ENCODE measurements at places on chromosomes 4 and X.

- DNase-seq: no peak
Observed at GRCh38 chrX:7269991-7270390, 122.0 kb upstream of the PUDP start.

- no peak for DNase-seq
Observed at GRCh38 chr4:82422616-82423015, 7.6 kb downstream of the HNRNPDL start.

DNA sequence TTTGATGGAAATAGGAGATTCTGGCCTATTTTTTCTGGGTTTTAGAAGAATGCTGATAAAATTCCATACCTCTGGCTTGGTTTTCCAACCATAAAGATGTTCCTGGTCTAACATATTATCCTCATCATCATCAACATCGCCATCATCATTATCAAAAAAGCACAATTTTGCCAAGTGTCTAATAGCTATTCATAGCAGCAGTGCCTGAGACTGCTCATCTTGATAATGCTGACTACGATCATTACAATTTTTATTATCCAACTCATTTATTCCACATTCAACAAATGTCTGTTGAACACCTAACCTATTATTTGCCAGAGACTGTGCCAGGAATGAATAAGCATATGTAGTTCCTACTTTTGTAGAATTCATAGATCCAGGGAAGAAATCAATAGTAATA lies 303.5 kb upstream of the GATB start:
- no peak for DNase-seq

GRCh38 chr4:19803406-19803805 lies 448.3 kb upstream of the SLIT2 start:
- no peak for DNase-seq

GRCh38 chr4:98466868-98467599 lies 191.4 kb downstream of the TSPAN5 start:
- no peak for DNase-seq

- DNase-seq: no peak
Observed at GRCh38 chr4:162705130-162705803, 461.4 kb downstream of the NAF1 start.

GRCh38 chrX:69503782-69504625 lies at the start of gene NALF2:
Gene NALF2 (plus strand): TSS chrX:69504326. CDS start chrX:69505283, 957 bp downstream.
- no peak for DNase-seq

GRCh38 chrX:71241301-71241700 lies 12.6 kb downstream of the ZMYM3 start:
- DNase-seq: no peak

DNA sequence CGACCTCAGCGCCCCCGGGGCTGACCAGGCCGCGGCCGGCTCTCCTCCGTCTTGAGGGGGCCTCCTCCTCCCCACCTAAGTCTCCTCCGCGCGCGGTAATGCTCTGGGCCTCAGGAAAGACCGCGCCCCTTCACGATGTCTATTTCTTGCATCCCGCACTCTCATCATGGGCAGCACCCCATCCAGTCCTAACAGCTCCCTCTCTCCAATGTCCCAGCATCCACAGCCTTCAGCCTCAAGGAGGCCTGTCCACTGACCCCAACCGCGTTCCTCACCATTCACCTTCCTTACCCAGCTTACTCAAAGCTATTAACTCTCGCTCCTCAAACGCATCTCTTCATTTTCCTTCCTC lies 77.5 kb downstream of the MAGED4 start:
- no peak for DNase-seq

DNA sequence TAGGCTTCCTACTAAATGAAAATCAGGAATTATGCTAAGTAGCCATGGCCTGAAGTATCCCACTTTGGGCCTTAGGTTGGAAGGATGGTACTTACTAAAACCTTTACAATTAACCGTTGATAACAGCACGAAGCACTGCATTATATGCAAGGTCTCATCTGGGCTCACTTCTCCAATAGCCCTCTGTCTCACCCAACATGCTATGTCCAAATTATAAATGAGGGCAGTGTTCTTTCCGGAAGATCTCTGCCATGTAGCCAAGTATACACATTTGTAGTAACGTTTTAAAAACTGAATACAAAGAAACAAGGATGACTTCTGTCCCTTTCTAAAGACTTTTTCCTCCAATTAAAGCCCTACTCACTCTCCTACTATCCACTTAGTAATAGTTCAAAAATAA lies 51.6 kb downstream of the SCFD2 start:
- DNase-seq: no peak

DNA sequence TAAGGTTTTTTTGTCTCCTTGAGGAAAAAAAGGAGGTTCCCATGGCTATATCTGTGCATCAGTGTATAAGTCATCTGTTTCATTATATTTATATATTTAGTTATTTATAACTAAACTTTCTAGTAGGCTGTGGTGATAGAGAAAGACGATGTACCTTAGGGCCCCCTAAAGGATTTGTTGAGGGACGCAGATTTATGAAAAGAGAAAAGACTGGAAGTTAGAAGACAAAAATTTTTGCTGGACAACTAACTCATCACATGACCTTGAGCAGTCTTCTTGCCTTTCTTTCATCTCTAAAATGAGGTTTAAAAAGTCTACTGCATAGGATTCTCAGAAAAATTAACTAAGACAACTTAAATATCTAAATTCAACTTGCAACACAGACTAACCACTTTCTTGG lies 6.1 kb downstream of the GASK1B start:
- DNase-seq: no peak

- no peak for DNase-seq
Observed at GRCh38 chr4:132016703-132017350, 1132.3 kb upstream of the PCDH10 start.

DNA sequence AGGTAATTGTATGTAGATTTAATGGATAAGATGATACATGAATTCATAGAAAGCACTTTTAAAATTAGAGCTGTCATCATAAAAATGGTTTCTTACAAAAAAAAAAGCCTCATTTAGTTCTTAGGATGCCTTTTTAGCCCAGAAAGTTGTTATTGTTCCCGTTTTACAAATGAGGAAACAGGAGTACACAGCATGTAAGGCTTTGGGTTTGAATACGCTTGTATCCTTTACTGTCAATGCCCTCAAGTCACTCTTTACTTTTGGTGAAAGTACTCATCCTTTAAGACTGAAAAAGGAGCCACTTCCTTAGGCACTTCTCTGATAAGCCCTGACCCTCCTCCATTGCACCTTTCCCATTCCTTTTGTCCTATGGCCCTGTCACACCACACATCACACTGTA lies 4.9 kb downstream of the EREG start:
- no peak for DNase-seq

- DNase-seq: no peak
Observed at GRCh38 chrX:38824176-38824575, 22.9 kb downstream of the MID1IP1 start.

- DNase-seq: no peak
Observed at GRCh38 chr4:168837922-168838321, 172.1 kb downstream of the CBR4 start.

- DNase-seq: no peak
Observed at GRCh38 chr4:78002260-78002659, 54.9 kb upstream of the FRAS1 start.

- DNase-seq: no peak
Observed at GRCh38 chr4:7908668-7909067, 31.0 kb downstream of the AFAP1 start.

- no peak for DNase-seq
Observed at GRCh38 chr4:70559924-70560323, 32.1 kb upstream of the AMBN start.

- DNase-seq: no peak
Observed at GRCh38 chrX:68659385-68659784, 11.9 kb downstream of the STARD8 start.

DNA sequence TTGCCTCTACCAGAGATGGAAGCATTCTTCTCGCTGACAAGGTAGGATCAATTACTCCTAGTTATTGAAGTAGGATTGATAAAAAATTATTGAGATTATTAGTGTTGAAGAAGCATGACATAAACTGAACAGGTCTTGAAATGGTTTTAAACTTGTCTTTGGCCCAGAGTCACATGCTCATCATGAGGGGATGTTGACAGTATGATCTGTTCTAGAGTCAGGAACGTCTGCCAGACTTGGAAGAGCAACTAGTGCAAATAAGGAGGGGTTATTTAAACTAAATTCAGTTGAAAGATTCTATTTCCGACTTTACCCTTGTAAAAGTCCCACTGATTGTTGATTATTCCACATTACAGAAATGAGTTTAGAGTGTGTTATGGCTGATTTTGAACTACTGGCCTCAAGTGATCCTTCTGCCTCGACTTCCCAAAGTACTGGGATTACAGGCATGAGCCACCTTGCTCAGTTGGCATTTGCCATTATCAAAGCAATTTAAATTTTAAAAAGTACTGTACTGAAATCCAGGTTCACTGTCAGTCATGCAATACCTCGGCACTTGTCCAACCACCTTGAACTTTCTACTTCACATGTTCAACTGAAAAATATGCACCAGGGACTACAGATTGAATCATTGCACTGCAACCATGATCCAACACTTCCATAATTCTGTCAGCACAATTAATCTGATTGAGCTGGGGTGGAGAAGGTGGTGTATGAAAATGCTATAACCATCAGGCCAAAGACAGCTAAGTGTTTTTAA lies 19.7 kb downstream of the FABP2 start:
- no peak for DNase-seq

- DNase-seq: no peak
Observed at GRCh38 chrX:46254641-46255040, 290.6 kb downstream of the ZNF674 start.

GRCh38 chr4:44861756-44862155 lies 135.4 kb upstream of the GNPDA2 start:
- no peak for DNase-seq
